ENCODE measurements at places on chromosomes 4 and X. TPM values are rescaled to one million over a fixed set of nuclear protein-coding genes. Genes with fewer than 3 reads are reported as not detected.

DNA sequence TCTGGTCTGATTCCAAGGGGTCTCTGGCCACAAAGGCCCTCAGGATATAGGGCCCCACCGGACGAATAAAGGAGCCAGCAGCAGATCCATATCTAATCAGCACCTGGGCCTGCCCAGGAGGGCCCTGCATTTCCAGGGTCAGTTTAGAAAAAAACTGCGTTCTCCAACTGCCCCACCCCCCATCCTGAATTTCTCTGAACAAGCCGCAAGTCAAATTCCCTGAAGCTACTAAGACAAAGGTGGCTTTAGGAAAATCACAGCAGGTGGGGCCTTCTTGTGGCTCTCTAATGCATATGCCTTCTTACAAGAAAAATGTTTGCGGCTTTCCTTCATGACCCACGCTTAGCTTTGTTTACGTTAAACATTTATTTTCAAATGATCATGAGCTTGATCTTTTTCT is 76.6 kb downstream of the MBNL3 start:
- no peak for DNase-seq
- H3K4me1 ChIP-seq = no peaks in the 10 kb centered on the region
- H3K27me3 ChIP-seq = peaks cover 5% of the 10 kb centered on the region
- no peaks in the 10 kb centered on the region for H3K36me3 ChIP-seq
- no peak overlapping the region for H3K27ac ChIP-seq

DNA sequence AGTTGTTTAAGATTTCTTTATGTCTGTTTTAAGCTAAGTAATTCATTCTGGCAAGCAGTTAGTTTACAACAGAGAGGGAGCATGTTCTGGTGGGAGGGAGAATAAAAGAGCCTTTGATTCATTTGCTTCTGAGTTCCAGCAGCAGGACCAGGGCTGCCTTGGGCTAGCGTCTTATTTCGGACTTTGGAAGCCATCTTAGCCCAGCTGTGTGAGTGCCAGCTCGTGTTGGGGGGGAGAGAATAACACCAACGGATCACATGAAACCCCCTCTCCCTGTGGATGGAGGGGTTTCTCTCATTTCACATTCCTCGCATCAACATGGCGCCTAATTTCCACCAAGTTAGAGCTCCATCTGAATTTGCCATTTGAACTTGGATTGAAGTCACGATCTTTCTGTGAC is 7.4 kb downstream of the GAB1 start:
- H3K36me3 ChIP-seq = no peaks in the 10 kb centered on the region
- no peaks in the 10 kb centered on the region for H3K27me3 ChIP-seq
- no peak overlapping the region for H3K4me3 ChIP-seq
- H3K4me1 ChIP-seq = no peaks in the 10 kb centered on the region

GRCh38 chr4:20403290-20403689 is 151.6 kb downstream of the SLIT2 start:
- no peaks in the 10 kb centered on the region for H3K36me3 ChIP-seq
- no peaks in the 10 kb centered on the region for H3K27me3 ChIP-seq
- DNase-seq = no peak

DNA sequence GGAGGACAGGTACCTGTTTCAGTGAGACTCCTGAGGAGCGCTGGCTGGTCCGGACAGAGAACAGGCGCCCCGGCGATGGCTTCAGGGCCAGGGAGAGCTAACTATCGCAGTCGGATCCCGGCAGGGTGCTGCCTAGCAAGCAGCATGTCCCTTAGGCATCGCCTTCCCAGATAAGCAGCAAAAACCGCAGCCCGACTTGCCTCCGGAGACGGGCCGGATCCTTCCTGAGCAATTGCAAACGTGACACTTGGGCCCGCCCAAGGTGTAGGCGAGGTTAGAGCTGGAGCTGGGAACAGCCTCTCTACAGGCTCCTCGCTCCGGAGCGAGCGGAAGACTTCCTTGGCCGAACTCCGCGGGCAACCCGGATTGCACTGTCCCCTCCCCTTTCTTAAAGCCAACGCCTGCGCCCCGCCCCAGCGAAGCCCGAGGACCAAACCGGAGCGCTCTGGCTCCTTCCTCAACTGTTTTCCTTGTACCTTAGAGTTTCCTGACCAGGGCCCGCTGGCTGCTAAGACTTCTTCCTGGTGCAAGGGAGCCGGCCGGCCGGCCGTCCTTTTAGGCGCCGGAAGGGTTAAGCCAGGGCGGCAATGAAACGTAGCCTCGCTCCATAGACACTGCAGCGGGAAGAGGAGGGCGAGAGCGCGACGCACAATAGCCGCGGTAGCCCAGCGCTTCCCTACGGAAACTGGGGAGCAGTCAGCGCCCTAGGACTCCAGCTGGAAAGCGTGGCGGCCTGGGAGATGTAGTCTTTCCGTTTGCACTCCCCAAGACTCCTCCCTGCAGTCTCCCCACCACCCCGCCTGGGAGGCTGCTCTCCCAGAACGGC is at the start of gene OPHN1:
Gene OPHN1, minus strand, starts transcription at position 341 of the 826 bp plus-strand sequence. CDS start 475 bp downstream, outside the sequence.
- peak; percentile 78 for DNase-seq
- peak within 1 kb of the TSS; percentile 65 for H3K4me3 ChIP-seq
- no peaks in the 10 kb centered on the region for H3K36me3 ChIP-seq
- peaks cover 2% of the 10 kb centered on the region for H3K4me1 ChIP-seq

DNA sequence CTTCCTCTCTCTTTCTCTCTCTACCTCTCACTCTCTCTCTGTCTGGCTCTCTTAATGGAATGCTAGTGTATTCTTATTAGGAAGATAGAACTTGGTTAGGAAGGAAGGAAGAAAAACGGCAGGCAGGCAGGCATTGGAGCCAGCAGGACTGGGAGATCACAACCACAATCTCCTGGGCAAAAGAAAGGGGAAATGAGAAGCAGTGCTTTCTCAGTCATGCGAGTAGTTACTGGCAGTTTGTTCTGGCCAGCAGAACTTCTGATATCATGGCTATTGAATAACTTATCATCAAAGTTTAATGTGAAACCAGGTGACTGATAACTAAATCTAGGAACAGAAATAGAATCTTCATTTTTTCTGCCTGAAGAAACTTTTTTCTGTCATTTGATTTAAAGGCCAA is 60.9 kb upstream of the PAGE1 start:
- H3K27me3 ChIP-seq = peaks cover 3% of the 10 kb centered on the region
- H3K27ac ChIP-seq = no peak overlapping the region
- H3K4me3 ChIP-seq = no peak overlapping the region
- no peaks in the 10 kb centered on the region for H3K4me1 ChIP-seq

Gene KLHL34
- total RNA-seq = 0.09 TPM

Gene MXRA5
- 12.2 TPM for total RNA-seq

Gene PPP2R2C
- total RNA-seq = 0.82 TPM

Measured in kidney (tissue), 22 donors.